Dermis blood vessel endothelial cell (primary cell): ENCODE measurements at places on chromosomes 7 and 10. TPM values are rescaled to one million over a fixed set of nuclear protein-coding genes. Genes with fewer than 3 reads are reported as not detected.

DNA sequence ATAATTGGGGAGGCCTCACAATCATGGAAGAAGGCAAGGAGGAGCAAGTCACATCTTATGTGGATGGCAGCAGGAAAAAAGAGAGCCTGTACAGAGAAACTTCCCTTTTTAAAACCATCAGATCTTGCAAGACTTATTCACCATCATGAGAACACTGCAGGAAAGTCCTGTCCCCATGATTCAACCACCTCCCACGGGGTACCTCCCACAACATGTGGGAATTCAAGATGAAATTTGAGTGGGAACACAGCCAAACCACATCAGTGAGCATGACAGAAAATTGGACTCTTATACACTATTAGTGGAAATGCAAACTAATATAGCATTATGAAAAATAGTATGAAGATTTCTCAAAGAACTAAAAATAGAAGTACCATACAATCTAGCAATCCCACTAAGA lies 271.2 kb downstream of the MAGI2 start:
- no peak for DNase-seq

GRCh38 chr7:23014681-23015080 lies 751 bp upstream of the HYCC1 start:
- DNase-seq: no peak

HTRA1 gene
- 54.7 and 117 TPM in 2 replicates for total RNA-seq

DMBT1 gene
- total RNA-seq: not detected in 2 replicates
